Mesothelial cell of epicardium (in vitro differentiated cells): ENCODE measurements at places on chromosomes 6 and 20. TPM values are rescaled to one million over a fixed set of nuclear protein-coding genes. Genes with fewer than 3 reads are reported as not detected.

The FILIP1 gene
- 9.7 to 11.3 TPM (median 10.4 TPM) in 3 replicates for total RNA-seq

- no peaks in the 10 kb centered on the region for H3K36me3 ChIP-seq
- H3K4me3 ChIP-seq = no peak overlapping the region
- no peak overlapping the region for H3K27ac ChIP-seq
- no peaks in the 10 kb centered on the region for H3K27me3 ChIP-seq
- H3K4me1 ChIP-seq = peaks cover 16% of the 10 kb centered on the region
These were observed 54.1 kb downstream of the UBE2V1 start for GRCh38 chr20:50058662-50059402.

The GPR6 gene
- total RNA-seq = not detected in 3 replicates

The SYNGAP1 gene
- total RNA-seq = 57.7 to 66.1 TPM (median 65.1 TPM) in 3 replicates

DNA sequence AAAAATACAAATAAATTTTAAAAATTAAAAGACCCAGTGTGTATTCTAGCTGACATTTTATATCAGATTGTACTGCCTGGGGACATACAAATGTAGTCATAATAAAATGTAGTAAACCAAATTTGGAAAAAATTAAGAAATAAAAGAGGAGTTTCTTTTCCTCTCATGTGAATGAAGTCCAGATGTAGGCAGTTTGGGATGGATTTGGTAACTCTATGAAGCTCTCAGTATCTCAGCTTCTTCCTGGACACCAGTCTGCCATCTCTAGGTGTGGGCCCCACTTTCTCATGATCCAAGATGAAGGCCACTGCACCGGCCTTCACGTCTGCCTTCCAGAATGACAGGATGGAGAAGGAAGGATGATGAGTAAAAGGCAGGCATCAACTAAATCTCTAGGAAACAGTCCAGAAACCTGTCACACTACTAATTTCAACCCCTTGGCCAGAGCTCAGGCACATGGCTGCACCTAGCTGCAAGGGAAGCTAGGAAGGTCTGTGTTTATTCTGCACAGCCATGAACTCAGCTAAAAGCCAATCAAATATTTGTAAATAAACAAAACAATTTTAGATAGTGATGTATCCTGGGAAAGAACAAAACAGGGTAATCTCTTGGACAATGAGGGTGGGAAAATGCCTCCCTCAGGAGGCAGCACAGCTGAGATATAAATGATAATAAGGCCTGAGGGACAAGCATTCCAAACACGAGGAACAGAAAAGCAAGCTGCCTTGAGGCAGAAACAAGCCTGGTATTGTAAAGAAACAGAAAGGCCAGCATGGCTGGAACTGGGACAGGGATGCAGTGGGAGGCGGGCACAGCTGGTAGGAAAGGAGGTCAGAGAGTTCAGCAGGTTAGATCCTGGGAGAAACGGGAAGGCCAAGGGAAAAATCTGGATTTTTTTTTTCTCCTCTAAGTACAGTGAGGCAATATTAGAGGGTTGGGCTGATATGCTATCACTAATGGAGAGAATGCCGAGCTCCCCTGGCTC, 88.5 kb upstream of the PTPN1 start:
- H3K4me3 ChIP-seq = no peak overlapping the region
- peaks cover 20% of the 10 kb centered on the region for H3K4me1 ChIP-seq
- H3K36me3 ChIP-seq = no peaks in the 10 kb centered on the region
- peak overlapping the region; percentile 73 for H3K27ac ChIP-seq
- DNase-seq = no peak
- no peaks in the 10 kb centered on the region for H3K27me3 ChIP-seq

The TNNC2 gene
- 0.54 to 0.79 TPM in 2 of 3 replicates, not detected in the other for total RNA-seq

DNA sequence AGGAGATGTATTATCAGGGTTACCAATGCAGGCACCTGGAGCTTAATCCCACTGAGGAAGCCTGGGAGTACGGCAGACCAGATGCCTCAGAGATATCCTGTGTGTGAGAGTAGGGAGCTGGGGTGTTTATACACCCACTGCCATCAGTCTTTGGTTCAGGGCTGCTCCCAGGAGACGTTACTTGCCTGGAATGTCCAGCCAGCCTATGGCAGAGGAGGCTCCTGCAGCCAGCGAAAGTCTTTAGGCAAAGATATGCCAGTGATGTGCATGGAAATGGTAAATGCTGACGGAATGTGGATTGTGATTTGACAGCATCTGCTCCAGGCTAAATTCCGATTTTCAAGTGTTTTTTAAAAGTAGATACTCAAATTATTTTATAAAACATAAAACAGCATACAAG, 282.0 kb downstream of the BTBD3 start:
- no peak for DNase-seq
- H3K27ac ChIP-seq = no peak overlapping the region
- H3K27me3 ChIP-seq = no peaks in the 10 kb centered on the region
- no peaks in the 10 kb centered on the region for H3K36me3 ChIP-seq
- no peaks in the 10 kb centered on the region for H3K4me1 ChIP-seq

- no peak for DNase-seq
- peaks cover 30% of the 10 kb centered on the region for H3K36me3 ChIP-seq
- H3K27ac ChIP-seq = no peak overlapping the region
- H3K27me3 ChIP-seq = no peaks in the 10 kb centered on the region
- H3K4me1 ChIP-seq = no peaks in the 10 kb centered on the region
These were observed 258.9 kb downstream of the KIF16B start for GRCh38 chr20:16314320-16314719.

DNA sequence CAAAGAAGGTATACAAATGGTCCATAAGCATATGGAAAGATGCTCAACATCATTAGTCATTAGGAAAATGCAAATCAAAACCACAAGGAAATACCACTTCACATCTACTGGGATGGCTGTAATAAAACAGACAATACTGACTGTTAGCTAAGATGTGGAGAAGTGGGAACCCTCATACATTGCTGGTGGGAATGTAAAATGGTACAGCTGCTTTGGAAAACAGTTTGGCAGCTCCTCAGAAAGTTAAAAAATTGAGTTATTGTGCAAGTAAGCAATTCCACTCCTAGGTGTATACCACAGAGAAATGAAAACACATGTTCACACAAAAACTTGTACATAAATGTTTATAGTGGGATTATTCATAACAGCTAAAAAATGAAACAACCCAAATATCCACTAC, 173.0 kb upstream of the JAG1 start:
- no peak overlapping the region for H3K27ac ChIP-seq
- H3K4me3 ChIP-seq = no peak overlapping the region
- no peak for DNase-seq
- peaks cover 6% of the 10 kb centered on the region for H3K36me3 ChIP-seq
- peaks cover 17% of the 10 kb centered on the region for H3K27me3 ChIP-seq
- peaks cover 3% of the 10 kb centered on the region for H3K4me1 ChIP-seq

The CST7 gene
- total RNA-seq = not detected in 3 replicates

- DNase-seq = no peak
- H3K36me3 ChIP-seq = peaks cover 7% of the 10 kb centered on the region
- H3K27me3 ChIP-seq = no peaks in the 10 kb centered on the region
- no peak overlapping the region for H3K4me3 ChIP-seq
- no peak overlapping the region for H3K27ac ChIP-seq
- H3K4me1 ChIP-seq = no peaks in the 10 kb centered on the region
These were observed 746.0 kb upstream of the DEFB115 start for GRCh38 chr20:30511322-30512030.

The SULF2 gene
- total RNA-seq = 65.2 to 77.0 TPM (median 65.2 TPM) in 3 replicates

- DNase-seq = peak; percentile 55
- peak overlapping the region; percentile 60 for H3K4me3 ChIP-seq
- peaks cover 94% of the 10 kb centered on the region for H3K27me3 ChIP-seq
- H3K4me1 ChIP-seq = peaks cover 19% of the 10 kb centered on the region
These were observed 545 bp downstream of the FNDC1 start for GRCh38 chr6:159169557-159170332.

- H3K27me3 ChIP-seq = no peaks in the 10 kb centered on the region
- peaks cover 8% of the 10 kb centered on the region for H3K4me1 ChIP-seq
- no peak overlapping the region for H3K27ac ChIP-seq
- no peak for DNase-seq
- H3K4me3 ChIP-seq = no peak overlapping the region
These were observed 294.0 kb downstream of the ADGB start for GRCh38 chr6:146892613-146893401.

The PRSS16 gene
- total RNA-seq = 16.2 to 20.6 TPM (median 19.1 TPM) in 3 replicates

The SSR1 gene
- total RNA-seq = 115 to 129 TPM (median 123 TPM) in 3 replicates
